ENCODE measurements at places on chromosomes 5 and 9. TPM values are rescaled to one million over a fixed set of nuclear protein-coding genes. Genes with fewer than 3 reads are reported as not detected.

DNA sequence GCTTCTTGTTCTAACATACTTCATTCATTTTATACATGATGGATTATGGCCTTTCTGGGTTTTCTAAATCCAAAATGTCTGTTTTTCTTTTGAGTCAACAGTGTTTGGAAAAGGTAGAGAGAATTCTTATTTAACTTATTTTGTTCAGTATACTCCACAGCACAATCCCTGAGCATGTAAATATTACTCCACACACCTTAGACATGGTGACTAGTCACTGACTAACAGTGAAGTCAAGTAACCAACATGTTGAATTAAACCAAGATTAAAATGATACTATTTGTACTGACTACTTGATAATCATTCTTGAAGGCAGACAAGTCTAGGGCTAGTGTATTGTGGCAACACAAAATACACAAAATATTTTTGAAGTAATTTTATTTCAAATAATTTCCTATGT lies 55.0 kb downstream of the HAPLN1 start:
- H3K4me3 ChIP-seq, result no peak overlapping the region
- no peaks in the 10 kb centered on the region for H3K27me3 ChIP-seq
- no peaks in the 10 kb centered on the region for H3K36me3 ChIP-seq
- H3K27ac ChIP-seq, result no peak overlapping the region

GRCh38 chr5:112397690-112398089 lies 21.4 kb downstream of the EPB41L4A start:
- no peak for DNase-seq
- H3K27ac ChIP-seq, result no peak overlapping the region
- H3K4me3 ChIP-seq, result no peak overlapping the region
- H3K36me3 ChIP-seq, result no peaks in the 10 kb centered on the region
- no peaks in the 10 kb centered on the region for H3K27me3 ChIP-seq

GRCh38 chr5:79236362-79236969 lies 535 bp downstream of the JMY start:
- no peaks in the 10 kb centered on the region for H3K36me3 ChIP-seq
- DNase-seq, result no peak
- H3K27ac ChIP-seq, result peak overlapping the region; percentile 90
- peak overlapping the region; percentile 97 for H3K4me3 ChIP-seq
- no peaks in the 10 kb centered on the region for H3K27me3 ChIP-seq

SLC34A3 gene
- not detected for total RNA-seq

TSSK1B gene
- not detected for total RNA-seq

DNA sequence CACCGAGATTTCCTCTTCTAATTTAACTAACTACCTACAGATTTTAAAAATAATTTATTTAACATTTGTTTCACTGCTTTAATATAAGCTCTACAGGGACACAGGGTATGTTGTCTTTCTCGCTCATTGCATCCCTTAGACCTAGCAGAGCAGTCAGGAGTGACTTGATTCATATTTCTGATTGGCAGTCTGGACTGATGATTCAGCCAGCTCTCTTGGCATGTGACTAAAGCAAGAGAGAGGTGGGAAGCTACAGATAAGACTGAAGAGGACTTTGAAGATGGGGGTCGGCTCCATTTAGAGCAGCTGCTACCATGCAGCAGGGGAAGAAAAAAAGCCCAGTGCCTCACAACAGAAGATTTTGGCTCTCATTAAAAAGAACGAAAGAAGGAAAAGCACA lies 173.4 kb upstream of the STK32A start:
- no peak overlapping the region for H3K4me3 ChIP-seq
- DNase-seq, result no peak
- H3K36me3 ChIP-seq, result no peaks in the 10 kb centered on the region
- H3K27ac ChIP-seq, result no peak overlapping the region
- H3K27me3 ChIP-seq, result no peaks in the 10 kb centered on the region

LIFR gene
- 103 TPM for total RNA-seq

DNA sequence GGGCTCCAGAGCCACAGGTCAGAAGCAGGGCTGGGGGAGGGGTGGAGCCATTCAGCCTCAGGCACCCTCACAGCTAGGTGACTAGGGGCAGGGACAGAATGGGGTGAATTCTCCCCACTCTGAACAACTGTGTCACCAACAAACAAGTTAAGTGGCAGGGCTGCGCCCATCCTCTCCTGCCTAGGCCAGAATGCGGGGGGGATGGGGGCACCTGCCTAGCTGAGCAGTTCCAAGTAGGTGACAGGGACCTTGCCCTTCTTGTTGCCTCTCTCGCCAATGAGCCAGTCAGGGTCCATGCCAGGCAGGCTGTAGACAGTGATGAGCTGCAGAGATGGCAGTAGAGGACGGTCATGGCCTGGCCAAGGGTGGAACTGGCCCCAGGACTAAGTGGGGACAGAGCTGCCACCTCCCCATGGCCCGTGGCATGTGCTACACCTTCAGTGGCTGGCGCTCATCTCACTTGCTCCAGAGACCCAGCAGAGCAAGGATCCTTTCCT lies 19.6 kb downstream of the SH3GLB2 start:
- no peaks in the 10 kb centered on the region for H3K27me3 ChIP-seq
- H3K36me3 ChIP-seq, result peaks cover 48% of the 10 kb centered on the region
- DNase-seq, result no peak
- H3K4me1 ChIP-seq, result no peaks in the 10 kb centered on the region
- no peak overlapping the region for H3K27ac ChIP-seq
- no peak overlapping the region for H3K4me3 ChIP-seq

Measured in upper lobe of left lung (tissue), 6 donors.